ENCODE measurements at places on chromosomes 5 and 9.

DNA sequence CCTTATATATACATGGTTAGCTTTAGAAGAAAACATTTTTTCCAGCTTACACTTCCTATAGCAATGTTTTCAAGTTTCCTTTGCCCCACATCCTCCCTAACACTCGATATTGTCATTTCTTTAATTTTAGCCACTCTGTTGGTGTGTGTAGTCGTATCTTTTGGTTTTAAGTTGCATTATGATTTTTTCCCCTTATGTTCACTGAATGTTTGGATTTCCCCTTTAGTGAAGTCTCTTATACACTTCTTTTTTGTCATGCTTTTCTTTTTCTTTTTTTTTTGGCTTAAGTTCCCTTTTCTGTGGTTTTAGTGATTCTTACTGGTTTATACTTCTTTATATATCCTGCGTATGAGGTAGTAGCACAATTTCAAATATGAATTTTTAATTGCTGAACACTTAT lies 58.8 kb downstream of the KDM4C start:
- DNase-seq, result no peak

DNA sequence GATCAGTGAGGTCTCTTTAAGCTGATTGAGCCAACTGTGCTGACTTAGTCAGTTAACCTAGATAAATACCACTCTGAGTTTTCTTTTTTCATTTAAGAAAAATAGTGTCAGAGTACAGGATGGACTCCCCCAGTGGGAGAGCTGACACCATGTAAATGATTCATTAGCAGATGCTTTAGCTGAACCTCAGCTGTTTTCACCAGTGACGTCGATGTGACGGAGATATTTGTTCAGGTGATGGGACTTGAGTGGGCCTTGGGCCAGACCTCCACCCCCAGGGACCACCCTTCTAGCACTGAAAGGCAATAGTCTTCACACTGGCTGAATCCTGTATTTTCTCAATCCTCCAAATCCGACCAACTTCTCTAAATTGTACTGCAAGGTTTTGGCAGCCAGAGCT lies 196.1 kb downstream of the GAS1 start:
- no peak for DNase-seq

GRCh38 chr5:83844449-83845068 lies 123.9 kb upstream of the HAPLN1 start:
- DNase-seq, result no peak

GRCh38 chr9:31604531-31604930 lies 779.9 kb upstream of the ACO1 start:
- no peak for DNase-seq

Data from activated CD8-positive, alpha-beta memory T cell treated with anti-CD3 and anti-CD28 coated beads, Interleukin-2, amount 50 U/mL, for 4 hours (primary cell).